ENCODE measurements at places on chromosomes 5 and 9.

GRCh38 chr9:80435591-80435990 is 863.8 kb downstream of the TLE4 start:
- DNase-seq, result no peak

GRCh38 chr9:123348317-123348992 is 7.5 kb upstream of the CRB2 start:
- no peak for DNase-seq

GRCh38 chr9:98399950-98400683 is 144.7 kb upstream of the TBC1D2 start:
- DNase-seq, result no peak

DNA sequence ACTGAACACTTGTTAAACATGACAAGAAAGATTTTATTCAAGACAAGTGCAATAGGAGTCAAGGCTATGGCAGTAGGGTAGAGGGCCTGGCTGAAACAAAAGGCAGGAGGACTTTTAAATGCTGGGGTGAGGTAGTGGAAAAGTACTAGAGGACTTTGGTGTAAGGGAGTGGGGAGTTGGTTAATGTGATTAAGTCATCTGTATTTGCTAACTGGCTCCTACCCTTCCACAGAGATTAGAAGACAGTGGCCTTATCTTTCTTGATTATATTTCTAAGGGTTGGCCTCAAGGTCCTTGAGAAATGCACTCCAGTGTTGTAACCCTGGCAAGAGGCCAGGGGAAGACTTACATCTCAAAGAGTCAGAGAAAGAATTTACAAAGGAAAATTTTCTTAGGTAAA is 160.2 kb upstream of the FTMT start:
- no peak for DNase-seq

GRCh38 chr5:149732324-149733128 is 2.4 kb downstream of the PPARGC1B start:
- DNase-seq, result no peak

DNA sequence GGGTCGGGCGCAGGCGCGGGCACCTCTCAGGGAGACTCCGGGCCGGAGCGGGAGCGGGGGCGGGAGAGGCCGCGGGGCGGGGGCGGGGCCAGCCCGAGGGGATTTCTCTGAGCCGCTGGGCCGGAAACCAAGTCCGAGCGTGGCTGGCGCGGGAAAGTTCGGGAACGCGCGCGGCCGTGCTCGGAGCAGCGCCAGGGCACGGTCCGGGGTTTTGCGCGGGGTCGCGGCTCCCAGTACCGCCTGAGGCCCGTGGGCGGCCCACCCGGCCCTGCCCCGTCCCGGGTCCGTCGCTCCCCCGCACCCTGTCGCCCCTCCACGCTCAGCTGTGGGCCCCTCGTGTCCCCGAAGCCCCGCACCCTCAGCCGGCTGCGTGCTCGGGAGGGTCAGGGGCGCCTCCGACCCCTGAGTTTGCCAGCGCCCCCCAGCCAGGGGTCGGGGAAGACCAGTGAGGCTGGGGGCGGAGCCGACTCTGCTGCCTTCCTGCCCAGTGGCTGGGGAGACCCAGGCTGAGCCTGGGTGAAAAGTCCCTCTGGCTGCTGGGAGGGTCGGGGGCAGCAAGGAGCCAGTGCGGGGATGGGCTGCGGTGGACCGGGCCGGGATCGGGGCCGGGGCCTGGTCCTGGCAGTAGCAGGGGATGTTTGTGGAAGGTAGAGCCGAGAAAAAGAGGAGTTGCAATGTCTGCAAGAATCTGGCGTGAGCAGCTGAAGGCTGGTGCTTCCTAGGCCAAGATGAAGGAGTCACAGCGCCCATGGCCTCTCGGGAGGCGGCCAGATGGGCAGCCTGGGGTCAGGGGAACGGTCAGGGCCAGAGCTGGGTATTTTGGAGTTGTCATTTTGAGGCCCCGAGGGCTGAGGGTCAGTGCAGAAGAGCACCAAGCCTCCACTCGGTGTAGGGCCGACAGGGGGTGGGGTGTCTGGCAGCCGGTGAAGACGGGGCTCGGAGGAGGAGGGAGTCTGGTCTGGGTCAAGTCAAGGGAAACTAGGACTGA is 588 bp downstream of the TRAF2 start:
- DNase-seq, result no peak

DNA sequence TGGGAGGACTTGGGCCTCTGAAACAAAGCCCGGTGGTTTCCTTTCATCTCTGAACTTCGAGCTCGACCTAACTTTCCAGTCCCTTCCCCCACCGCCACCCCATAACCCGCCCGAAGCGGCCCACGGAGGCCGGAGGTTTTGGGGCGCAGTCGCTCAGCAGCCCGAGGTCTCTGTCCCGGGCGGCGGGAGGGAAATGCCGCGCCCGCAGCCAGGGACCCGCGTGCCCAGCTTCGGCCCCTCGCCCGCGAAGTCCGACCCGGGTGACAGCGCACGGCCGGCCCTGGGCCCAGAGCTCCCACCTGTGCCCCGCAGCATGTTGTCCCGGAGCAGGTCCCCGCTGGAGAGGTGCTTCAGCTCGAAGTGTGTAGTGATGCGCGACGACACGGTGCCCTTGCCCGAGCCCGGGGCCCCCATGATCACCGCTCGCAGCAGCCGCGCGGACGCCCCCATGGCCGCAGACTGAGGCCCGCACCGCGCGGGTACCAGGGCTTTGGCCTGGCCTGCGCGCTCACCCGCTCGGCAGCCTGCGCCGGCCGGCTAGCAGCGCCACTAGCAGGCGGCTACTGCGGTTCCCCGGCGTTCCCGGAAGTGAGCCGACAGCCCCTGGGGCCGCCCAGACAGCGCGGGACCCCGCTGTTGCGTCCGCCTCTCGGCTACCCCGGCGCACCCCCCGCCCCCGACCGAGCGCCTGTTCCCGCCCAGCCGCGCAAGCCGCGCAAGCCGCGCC is at the start of gene AK3:
AK3 (minus strand) TSS at position 565 of the 727 bp plus-strand sequence; CDS start at position 450, 115 bp downstream.
- peak; percentile 90 for DNase-seq

- DNase-seq, result no peak
Observed at GRCh38 chr5:72268753-72269410, 51.2 kb downstream of the MRPS27 start.

DNA sequence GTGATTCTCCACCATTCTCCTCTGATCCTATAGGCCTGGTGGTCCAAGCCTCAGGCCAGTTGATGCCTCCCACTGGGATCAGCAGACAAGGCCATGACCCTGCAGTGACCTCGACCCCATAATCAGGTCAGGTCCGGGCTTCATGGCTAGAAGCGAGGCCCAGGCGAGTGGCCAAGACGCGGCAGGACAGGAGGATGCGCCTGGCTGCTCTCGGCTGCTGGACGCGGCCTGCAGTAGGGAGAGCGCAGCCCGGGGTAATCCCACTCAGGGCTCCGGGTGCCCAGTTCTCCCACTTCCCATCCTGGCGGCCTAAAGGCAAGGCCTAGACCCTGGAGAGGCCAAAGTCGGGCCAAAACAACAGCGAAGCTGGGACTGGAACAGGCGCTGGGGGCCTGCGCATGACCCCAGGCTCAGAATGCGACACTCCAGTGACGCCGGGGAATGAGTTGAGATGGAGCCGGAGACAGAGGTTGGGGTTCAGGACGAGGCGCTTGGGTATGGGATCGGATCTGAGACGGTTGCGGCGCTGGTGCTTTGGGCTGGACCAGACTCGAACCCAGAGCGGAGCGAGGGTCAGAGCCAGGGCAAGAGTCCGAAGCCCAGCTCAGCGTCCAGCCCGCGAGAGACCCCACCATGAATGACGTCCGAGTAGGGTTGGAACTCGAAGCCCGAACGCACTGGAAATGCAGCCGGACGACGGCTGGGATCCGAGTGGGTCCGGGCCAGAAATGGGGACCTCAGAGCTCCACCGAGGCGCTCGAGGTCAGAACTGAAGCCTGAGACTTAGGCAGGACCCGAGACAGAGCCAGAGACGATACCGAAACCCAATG is 3.2 kb downstream of the LHX6 start:
- DNase-seq, result no peak

GRCh38 chr9:92463984-92464383 is 18.3 kb downstream of the ASPN start:
- no peak for DNase-seq

DNA sequence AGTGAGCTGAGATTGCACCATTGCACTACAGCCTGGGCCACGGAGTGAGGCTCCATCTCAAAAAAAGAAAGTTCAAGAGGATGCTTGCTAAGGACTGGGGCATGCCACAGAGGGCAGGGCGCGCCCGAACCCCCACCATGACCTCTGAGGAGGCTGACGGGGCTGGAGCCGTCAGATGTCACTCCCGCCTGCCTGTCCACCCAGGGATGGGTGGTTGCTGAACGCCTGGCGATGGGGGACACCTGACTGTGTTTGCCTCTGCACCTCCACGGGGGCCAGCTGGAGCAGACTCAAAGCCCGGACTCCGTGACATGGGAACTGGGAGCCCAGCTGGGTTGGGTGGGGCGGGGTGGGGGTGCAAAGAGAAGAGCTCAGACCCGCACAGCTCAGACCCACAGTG is 31.9 kb downstream of the ADAMTSL2 start:
- no peak for DNase-seq

DNA sequence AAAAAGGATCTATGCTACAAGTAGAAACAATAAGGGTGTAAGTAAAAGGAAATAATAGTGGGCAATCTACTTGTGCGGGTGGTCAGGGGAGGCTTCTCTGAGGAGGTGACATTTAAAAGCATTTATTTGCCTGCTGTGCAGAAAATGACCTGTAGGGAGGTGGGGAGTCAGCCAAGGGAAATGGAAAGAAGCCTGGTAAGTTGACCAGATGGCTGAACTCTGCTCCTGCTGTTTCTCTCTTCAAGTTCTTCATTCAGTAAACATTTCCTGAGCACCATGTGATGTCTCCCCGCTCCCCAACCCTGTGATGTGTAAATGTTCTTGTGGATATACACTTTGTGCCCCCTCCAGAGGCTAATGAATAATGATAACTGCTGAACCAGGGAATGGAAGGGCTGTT is 9.9 kb upstream of the SPIN1 start:
- DNase-seq, result no peak

GRCh38 chr9:70043689-70044489 is at the start of gene MAMDC2:
Gene MAMDC2, plus strand, starts transcription at chr9:70043848. Its CDS starts 350 bp downstream, at chr9:70044198.
- DNase-seq, result no peak

DNA sequence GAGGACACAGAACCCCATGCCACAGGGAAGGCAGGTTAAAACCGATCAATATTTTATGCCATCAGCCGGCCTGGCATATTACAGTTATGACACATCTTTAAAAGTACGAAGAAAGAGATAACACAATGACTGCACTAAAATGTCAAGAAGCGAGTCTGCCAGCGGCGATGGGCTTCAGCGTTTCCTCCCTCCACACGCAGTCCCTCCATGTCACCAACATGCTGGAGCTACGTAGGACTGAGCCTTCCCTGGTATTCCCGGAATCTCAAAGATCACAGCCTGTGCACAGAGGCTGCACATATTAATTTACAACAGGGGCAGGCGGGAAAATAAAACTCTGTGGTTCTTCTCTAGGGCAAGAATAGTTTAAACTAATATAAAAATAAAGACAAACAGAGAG is 257.7 kb downstream of the IRX1 start:
- DNase-seq, result no peak

DNA sequence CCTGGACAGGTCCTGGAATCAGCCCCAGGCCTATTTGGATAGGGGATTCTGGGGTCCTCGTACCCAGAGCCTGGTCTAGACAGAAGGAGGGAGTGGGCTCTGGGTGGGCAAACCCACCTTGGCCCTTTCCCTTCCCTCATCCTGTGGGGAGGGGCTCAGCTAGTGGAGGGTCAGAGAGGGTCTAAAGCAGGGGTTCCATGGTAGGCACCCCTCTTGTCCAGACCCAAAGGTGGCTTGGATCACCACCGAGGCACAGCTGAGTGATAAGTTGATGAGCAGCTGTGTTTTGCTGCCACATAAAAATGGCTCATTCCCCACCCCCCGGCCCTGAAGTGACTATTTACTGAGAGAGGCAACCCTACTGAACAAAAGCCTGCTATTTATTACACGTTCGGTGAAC is 53.8 kb upstream of the KCNMB1 start:
- DNase-seq, result no peak

DNA sequence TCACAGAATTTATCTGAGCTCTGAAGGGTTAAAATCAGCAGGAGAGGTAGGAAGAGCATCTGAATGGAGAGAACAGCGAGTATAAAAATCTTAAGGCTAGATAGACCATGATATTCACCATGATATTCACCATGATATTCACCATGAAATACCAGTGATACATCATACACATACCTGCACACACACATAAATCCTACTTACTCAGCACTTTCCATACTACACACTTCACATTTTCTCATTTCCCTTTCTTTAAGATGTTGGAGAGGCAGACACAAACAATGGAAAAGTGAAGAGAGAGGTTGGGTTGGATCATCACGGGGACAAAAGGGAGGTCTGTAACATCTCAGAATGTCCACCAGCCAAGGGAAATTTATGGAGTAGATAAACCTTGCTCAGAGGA is 66.4 kb upstream of the ATP10B start:
- no peak for DNase-seq

GRCh38 chr9:33233626-33234342 is 6.2 kb upstream of the SPINK4 start:
- DNase-seq, result no peak

- DNase-seq, result no peak
Observed at GRCh38 chr5:75690669-75691068, 26.6 kb downstream of the POC5 start.

GRCh38 chr5:68420476-68421344 is 205.2 kb downstream of the PIK3R1 start:
- no peak for DNase-seq

- no peak for DNase-seq
Observed at GRCh38 chr9:129010267-129010975, 17.7 kb downstream of the SH3GLB2 start.
